CD4-positive, alpha-beta T cell treated with Interleukin-4 for 1 hour (primary cell): ENCODE measurements at places on chromosomes 11 and 22.

GRCh38 chr11:46706886-46707285, 6.1 kb downstream of the ZNF408 start:
- no peak for DNase-seq

DNA sequence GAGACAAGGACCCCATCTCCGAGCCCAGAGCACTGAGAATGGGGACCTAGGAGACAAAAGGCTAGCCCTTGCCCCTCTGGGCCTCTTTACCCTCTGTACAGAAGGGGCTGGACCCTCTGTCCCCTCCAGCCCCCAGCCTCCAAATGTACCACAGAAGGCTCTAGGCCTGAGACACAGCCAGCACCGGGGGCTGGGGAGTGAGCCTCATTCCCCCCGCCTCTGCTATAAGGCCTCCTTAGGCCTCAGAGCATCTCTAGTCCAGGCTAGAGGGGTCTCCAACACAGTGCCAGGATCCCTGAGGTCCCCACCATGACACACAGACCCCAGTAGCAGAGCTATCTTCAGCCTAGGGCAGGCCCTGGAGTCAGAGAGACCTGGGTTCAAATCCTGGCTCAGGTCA, 4.8 kb downstream of the SMTN start:
- DNase-seq = no peak

- DNase-seq = no peak
Measured at GRCh38 chr22:35400501-35400790, 506 bp downstream of the MCM5 start.

- no peak for DNase-seq
Measured at GRCh38 chr11:102428696-102429095, 23.9 kb downstream of the TMEM123 start.

- no peak for DNase-seq
Measured at GRCh38 chr11:73314117-73314961, 6.3 kb downstream of the ARHGEF17 start.

- peak; percentile 66 for DNase-seq
Measured at GRCh38 chr11:18650859-18651557, 16.9 kb upstream of the SPTY2D1 start.

- peak; percentile 75 for DNase-seq
Measured at GRCh38 chr11:67351275-67352005, 1.9 kb downstream of the POLD4 start.

- no peak for DNase-seq
Measured at GRCh38 chr11:34267417-34267816, 90.4 kb downstream of the ABTB2 start.

DNA sequence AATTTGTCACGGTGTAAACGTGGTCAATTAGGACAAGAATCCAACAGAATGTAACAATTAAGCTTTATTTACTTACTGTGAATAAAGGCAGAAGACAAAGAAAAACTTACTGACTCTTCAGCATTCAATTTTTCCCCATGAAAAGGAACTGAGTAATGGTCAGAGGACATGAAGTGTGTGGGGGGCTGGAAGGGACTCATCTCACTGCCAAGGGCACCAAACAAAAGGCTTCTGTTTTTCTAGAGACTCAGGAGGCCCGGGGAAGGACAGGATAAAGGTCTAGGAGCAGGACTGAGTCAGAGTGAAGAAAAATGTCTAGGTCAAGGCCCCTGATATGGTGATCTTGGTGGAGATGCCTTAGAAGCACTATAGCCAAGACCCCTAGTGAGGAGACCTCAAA, 564.2 kb upstream of the ANO5 start:
- DNase-seq = no peak

DNA sequence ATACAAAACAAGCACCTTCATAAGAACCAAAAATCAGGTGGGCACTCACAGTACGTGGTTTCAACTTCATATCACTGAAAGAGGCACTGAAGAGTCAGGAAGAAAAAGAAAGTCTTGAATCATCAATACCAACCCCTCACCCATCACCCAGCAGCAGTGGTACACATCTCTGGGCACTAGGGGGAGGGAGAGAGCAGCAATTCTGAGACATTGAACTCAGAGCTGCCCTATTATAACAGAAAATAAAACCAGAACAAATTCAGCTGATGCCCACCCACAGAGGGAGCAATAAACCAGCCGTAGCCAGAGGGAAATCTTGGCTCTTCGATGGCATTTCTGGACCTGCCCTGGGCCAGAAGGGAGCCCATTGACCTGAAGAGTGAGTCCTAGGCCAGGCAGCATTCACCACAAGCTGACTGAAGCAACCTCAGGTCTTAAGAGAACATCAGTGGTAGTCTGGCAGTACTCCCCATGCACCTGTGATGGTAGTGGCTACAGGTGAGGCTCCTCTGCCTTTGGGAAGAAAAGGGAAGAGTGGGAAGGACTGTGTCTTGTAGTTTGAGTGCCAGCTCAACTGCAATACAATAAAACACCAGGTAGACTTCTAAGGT, 42.2 kb upstream of the FAM181B start:
- DNase-seq = no peak

- no peak for DNase-seq
Measured at GRCh38 chr11:130825561-130825960, 90.7 kb downstream of the SNX19 start.

- DNase-seq = no peak
Measured at GRCh38 chr22:43592476-43592875, 180.7 kb downstream of the MPPED1 start.

- no peak for DNase-seq
Measured at GRCh38 chr22:31079095-31079642, 1.9 kb upstream of the SMTN start.

DNA sequence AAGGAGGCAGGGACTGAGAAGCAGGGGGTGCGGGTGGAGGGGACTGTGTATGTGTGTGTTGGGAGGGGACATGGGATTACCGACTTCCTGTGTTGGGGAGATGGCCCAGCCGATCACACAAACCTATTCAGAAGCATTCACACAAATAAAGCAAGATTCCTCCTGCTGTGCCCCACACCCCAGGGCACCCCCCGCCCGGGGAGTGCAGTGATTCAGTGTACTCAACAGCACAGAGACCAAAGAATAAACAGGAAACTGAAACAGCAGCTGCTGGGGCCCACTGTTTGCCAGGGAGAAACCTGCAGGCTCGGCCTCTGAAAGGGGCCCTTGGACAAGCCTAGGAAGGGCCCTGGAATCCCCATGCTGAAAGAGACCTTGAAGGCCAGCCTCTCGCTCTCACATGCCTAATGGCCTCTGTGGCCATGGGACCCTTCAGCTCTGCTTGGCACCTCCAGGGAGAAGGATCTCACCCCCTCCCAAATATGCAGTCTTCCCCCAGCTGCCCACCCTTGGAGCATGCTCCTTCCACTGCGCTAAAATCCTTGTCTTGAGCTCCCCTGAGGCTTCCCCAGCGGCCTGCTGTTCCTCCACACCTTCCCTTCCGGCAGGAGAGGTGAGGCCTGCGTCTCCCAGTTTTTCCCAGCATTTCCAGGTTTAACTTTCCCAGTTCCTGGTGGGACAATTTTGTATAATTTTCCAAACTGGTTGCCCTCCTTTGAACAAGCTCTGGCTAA, 72.9 kb downstream of the CSNK2A3 start:
- no peak for DNase-seq

DNA sequence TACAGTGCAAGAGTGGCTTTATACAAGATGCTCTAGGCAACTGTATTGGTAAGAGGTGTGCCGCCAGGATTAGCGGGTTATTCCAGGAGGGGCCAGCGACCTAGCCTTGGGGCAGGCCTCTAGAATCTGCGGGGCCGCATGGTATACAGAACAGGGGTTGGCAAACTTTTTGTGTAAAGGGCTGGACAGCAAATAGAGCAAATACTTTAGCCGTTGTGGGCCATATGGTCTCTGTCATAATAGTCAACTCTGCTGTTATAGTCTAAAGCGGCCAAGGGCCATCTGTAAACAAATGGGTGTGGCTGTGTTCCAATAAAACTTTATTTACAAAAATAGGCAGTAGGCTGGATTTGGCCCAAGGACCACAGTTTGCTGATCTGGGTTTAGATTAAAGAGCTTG, 32.6 kb downstream of the FBLN1 start:
- no peak for DNase-seq

- DNase-seq = no peak
Measured at GRCh38 chr11:22903782-22904181, 43.5 kb upstream of the CCDC179 start.

- DNase-seq = no peak
Measured at GRCh38 chr11:114496915-114497314, 57.6 kb downstream of the REXO2 start.

GRCh38 chr11:9187616-9188015, 77.5 kb downstream of the DENND5A start:
- DNase-seq = no peak

GRCh38 chr22:25021976-25022711, 69.6 kb downstream of the KIAA1671 start:
- no peak for DNase-seq

DNA sequence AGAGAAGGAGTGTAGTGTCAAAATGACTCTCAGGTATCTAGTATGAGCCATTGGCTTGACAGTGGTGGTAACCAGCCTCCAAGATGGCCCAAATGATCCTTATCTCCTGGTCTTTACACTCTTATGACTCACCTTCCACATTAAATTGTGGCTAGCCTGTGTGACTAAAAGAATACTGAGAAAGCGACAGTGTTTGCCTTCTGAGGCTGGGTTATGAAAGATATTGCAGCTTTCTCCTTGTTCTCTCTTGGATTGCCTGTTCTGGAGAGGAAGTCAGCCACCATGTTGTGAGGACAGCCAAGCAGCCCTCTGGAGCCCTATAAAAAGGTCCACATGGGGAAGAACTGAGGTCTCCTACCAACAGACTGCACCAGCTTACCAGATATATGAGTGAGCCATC, 15.8 kb downstream of the C11orf71 start:
- DNase-seq = no peak

DNA sequence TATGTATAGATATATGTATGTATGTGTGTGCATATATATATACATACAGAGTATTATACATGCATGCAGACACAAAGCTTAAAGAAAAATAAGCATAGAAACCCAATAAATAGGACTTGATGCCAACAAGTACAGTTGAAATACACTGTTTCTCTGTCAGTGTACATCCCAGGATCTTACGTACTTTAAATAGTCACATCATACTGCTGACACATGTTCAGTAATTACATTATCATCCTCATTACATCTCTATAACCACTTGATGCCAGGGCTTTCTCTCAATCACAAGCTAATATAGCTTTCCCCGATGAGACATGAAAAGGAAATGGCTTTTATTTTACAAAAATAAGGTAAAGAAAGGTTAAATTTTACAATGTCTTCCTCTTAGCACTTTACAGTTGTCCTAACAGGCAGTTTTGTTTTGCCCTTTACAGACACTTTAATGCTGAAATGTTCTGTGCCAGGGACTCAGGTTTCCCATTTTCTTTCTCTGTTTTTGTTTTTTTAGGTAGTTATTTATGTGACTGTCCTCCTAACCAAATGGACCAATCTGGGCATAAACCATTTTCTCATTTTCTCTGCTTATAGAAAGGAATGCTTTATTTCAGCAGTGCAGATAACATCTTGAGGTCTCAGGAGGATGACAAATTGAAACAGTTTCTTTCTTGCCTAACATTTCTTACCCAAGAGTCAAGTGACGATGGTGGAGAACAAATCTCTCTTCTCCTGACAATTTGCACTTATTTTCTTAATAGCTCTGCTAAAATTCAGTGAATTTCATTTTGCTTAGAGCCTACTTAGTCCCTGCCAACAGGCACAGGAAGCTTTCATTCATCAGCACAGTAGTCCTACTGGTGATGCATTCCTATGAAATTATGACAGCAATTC, 350.2 kb downstream of the TTC28 start:
- DNase-seq = no peak

- DNase-seq = no peak
Measured at GRCh38 chr11:79671401-79671800, 230.6 kb upstream of the TENM4 start.

DNA sequence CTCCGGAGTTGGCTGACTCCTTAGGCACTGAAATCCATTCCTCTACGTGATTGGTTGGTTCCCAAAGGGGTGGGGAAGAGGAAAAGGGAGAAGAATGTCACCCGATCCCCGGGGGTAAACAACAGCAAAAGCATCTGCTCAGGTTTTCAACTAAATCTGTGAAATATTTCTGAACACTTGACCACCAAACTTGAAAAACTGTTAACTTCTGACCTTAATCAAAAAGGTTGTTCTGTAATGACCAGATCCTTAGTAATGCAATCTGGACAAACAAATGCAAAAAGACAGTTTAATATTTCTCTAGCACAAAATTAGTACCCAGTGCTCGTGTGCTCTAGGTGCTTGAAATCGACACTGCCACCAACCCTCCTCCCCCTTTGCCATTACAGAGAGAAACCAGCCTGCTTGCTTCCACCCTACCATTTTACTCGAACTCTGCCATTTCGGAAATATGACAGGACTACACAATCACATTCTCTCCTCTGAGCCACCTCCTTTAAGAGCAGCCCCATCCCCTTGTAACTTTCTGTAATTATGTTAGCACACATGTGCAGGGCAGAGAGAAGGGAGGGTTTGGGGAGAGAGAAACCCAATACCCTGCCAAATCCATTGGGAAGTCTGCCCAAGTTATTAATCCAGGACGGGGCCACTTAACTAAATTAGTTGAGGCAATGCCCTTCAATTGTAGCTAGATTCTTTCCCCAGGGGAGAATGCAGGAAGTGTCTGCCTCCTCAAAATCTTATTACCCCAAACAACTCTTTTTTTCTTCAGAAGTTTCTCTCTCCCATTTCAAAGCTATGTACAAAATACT, 113.8 kb downstream of the RBFOX2 start:
- peak; percentile 9 for DNase-seq

DNA sequence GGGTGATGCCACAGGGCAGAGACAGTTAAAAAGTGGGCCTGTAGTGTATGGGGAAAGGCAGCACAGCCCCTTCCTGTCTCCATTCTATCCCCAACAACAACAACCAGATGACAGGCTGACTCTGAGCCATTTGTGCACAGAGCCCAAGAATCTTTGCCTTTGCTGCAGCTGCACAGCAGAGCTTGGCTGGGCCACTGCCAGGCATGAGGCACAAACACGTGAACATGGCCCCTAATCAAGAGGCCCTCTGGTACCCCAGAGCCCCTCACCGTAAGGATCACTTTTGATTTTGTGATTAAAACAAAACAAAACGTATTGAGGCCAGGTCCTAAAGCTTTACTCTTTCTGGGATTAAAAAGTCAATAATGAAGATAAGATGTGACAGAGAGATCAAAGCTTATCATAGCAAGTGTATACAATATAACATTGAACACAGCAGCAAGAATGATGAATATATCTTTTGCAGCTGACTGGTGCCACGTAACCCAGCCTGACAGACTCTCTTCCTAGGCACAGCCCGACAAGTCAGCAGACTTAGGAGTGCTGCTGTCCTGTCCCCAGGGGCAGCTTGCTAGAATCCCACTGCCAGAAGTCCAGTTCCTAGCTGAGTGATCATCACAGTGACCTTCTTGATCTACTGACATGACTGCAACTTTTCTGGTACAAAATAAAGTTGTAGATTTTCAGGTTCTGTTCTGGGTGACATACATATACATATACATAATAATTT, 117.8 kb downstream of the SERGEF start:
- no peak for DNase-seq

GRCh38 chr11:76656050-76656531, 14.5 kb downstream of the LRRC32 start:
- DNase-seq = peak; percentile 4
